ENCODE measurements at places on chromosomes 1 and 21.

GRCh38 chr1:10671090-10671489 lies 125.4 kb downstream of the CASZ1 start:
- no peak for DNase-seq

- peak; percentile 28 for DNase-seq
These were observed 10.7 kb downstream of the ATP1A4 start for GRCh38 chr1:160161965-160162705.

DNA sequence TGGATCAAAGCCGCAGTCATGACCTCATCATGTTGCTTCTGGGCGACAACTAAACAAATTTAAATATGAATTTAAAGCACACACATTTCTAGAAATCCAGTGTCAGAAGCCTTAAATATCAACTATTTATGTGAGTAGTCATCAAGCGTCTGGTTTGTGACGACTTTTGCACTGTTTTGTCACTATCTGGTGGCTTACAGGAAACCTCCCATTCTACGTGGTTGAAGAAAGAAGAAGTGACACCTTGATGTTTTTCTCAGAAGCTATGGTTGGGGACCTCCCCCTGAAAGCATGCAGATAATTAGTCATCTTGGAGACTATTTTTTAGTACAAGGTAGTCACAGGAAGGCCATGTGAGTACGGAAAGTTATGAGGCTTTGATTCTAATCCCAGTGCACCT lies 58.5 kb downstream of the TENT5C start:
- no peak for DNase-seq

DNA sequence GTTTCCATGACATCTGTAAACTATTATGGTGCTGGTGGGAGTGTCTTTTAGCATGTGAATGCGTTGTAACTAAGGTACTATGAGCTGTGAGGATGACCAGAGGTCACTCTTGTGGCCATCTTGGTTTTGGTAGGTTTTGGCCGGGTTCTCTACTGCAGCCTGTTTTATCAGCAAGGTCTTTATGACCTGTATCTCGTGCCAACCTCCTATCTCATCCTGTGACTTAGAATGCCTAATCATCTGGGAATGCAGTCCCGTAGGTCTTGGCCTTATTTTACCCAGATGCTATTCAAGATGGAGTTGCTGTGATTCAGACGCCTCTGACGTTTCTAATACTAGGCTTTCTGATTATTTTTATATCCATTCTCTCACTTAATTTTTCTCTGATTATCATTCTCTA lies 9.4 kb downstream of the NCAM2 start:
- no peak for DNase-seq

DNA sequence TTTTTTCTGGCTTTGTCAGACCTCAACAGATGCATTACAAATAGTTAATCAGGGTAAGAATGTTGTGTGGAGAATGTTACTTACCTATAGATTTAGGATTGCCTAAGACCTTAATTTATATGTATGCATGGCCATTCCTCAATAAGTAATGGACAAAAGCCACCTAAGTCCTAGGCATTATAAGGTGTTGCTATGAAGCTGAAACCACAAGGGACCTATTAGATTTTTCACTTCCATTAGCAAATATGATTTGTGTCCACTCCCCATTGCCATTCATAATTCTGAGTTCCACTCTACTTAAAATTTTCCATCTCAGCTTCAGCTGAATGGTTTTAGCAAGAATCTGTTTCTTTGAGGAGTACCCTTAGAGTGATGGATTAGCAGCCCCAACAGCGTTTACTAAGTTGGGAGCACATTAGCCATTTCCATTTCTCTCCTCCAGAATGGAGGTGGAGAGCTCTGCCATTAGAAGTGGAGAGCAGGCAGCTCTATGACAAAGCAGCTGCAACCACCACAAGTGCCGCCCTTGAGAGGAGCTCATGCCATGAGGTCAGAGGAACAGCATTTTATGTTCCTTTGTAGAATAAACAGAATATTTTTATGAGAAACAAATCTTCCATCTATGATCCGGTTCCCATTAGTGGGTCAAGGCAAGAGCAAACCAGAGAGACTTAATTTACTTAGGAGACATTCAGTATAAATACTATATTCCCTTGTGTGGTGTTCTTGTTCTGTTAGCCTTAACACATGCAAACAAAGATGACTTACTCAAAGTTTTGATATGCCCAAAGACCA lies 28.9 kb upstream of the C1orf87 start:
- DNase-seq: no peak

DNA sequence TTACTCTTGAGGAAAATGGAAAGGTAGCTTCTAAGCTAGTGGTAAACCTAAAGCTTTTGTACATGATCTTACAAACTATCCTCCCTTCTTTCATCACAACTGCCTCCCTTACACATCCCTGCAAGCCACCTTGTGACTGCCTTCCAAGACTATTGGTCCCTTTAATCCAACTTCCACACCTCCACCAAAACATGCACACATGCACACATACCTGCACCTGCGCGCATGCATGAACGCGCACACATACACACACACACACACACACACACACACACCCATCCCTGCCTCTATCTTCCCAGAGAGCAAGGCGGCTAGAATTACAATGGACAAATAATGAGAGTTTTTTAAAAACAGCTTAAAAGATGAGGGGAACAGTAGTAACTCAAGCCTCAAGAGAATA lies 58.3 kb downstream of the LUZP1 start:
- no peak for DNase-seq

GRCh38 chr1:20697563-20697962 lies 20.2 kb downstream of the KIF17 start:
- DNase-seq: no peak

GRCh38 chr1:83026745-83027144 lies 972.2 kb downstream of the TTLL7 start:
- DNase-seq: no peak

- peak; percentile 70 for DNase-seq
These were observed 25.7 kb upstream of the BACE2 start for GRCh38 chr21:41142051-41142795.

GRCh38 chr1:189681252-189681919 lies 796.3 kb downstream of the BRINP3 start:
- DNase-seq: no peak

- DNase-seq: no peak
These were observed 483 bp downstream of the TCEANC2 start for GRCh38 chr1:54053745-54054437.

GRCh38 chr1:183720028-183720427 lies 66.9 kb upstream of the APOBEC4 start:
- DNase-seq: no peak

DNA sequence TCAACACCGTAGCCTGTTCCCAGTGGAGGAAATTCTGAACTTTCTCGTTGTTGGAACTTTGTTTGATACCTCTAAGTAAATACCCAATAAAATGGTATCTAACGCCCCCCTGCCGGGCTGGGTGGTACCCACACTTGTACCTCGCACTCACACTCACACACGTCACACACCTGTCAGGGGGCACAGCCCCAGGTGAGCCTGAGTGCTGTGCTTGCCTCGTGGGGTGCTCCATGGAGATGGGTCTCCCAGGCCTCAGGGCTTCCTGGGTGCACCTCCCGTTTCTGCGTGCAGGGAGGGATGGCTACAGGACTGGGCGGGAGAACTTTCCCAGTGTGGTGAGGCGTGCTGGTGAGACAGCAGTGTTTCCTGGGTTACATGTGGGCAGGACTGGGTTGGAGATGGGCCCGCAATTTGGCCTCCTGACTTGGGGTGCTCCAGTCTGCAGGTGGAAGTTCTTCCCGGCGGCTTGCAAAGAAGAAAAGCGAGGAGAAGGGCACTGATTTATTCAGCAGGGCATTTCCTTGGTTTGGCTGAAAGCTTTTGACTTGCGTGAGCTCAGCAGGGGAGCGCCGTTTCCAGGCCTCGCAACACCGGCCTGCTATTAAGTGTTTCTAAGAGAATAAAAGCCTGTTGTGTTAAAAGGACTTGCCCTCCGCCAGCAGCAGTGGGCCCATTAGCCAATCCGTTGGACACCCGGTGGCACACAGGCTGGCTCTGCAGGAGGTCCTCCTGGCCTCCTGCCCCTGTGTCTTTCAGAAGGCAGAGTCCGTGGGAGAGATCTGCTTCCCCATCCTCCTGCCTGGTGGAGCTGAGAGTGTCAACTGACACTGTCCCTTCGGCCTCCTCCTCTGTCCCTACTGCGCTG lies 79.7 kb downstream of the KIF26B start:
- no peak for DNase-seq

GRCh38 chr1:24048205-24048869 lies 63.6 kb downstream of the MYOM3 start:
- no peak for DNase-seq

DNA sequence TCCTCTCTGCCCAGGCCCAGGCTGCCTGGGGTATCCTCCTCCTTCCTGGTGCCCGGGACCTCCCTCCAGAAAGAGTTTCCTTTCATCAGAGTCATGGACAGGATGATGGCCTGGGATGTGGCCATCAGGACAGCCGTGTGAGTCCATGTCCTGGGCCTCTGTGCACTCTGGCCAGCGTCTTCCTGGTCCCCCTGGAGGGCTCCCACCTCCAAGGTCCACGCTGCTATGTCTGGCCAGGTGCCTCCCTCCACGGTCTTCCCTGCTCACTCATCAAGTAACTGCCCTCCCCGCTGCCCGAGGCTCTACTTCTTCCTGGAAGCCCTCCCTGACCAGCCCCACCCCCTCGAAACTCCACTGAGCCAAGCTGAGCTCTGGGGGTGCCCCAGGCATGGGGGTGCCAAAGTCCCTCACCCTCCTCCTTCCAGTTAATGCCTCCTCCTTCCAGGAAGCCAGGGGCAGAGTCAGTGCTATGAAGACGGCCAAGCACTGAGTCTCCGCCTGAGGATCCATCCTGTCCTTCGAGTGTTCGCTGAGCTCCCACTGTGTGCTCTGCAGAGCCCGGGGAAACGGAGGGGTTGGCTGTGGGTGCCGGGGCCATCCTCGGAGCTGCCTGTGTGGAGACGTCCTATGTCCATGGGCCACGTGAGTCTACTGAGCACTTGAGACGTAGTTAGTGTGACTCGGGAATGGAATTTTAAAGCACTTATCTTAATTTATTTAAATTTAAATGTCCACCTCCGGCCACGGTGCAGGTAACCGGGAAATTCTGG lies 28.5 kb upstream of the TTC34 start:
- no peak for DNase-seq

- DNase-seq: no peak
These were observed 120.5 kb downstream of the LTN1 start for GRCh38 chr21:28872218-28872617.

- DNase-seq: no peak
These were observed 326.7 kb downstream of the SIPA1L2 start for GRCh38 chr1:232303222-232303620.

DNA sequence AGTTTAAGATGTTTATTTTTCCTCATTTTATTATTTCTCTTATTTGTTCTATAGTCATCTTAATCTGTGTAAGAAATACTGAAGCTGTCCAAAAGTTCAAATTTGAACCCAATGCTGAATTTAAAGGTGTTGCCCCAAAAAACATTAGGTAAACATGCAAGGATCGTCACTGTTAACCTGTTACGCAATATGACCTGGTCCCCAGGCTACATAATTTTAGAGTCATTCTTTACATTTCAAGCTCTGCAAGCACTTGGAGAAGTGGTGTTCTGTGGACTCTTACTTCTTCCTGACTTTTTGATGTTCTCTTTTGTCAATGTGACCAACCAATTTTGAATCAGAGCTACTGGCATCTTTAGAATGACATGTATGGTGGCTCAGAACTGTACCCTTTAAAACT lies 106.0 kb downstream of the CLIC6 start:
- DNase-seq: no peak

GRCh38 chr21:14480411-14481031 lies 65.6 kb downstream of the SAMSN1 start:
- DNase-seq: no peak

GRCh38 chr21:45017039-45017960 lies 57.1 kb upstream of the ADARB1 start:
- DNase-seq: no peak

- no peak for DNase-seq
These were observed 29.7 kb upstream of the PLCH2 start for GRCh38 chr1:2446394-2446793.

DNA sequence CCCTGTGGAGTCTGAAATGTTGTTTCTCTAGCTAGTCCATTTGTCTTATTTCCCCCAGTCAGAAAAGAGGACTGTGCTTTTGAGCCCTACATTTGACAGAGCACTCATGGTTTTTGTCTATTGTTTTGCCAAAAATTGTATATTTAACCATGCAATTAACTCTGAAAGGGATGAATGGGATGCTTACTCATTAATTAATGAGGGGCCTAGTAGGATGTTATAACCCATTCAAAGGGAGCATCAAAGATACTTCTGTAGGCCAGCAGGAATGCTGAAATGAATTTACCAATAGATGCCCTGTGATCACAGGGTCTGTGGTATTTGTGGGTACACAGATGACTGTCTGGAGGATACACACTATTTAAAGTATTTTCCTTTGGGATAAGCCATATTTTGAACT lies 147.7 kb downstream of the FCRL5 start:
- no peak for DNase-seq

GRCh38 chr1:204134103-204134502 lies 17.7 kb downstream of the ETNK2 start:
- DNase-seq: no peak

- no peak for DNase-seq
These were observed 10.3 kb downstream of the POFUT2 start for GRCh38 chr21:45277101-45278045.

DNA sequence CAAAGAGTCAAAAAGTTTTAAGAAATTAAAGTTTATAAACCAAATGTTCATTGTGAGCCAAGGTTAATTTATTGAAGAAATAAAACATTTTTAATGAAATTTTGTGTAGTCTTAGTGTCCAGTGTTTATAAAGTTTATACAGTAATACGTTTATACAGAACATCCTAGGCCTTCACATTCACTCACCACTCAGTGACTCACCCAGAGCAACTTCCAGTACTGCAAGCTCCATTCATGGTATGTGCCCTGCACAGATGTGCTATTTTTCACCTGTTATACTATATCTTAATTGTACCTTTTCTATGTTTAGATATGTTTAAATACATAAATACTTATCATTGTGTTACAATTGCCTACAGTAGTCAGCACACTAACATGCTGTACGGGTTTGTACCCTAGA lies 33.6 kb downstream of the TYW3 start:
- no peak for DNase-seq

GRCh38 chr1:221350091-221350490 lies 391.8 kb downstream of the DUSP10 start:
- DNase-seq: no peak

DNA sequence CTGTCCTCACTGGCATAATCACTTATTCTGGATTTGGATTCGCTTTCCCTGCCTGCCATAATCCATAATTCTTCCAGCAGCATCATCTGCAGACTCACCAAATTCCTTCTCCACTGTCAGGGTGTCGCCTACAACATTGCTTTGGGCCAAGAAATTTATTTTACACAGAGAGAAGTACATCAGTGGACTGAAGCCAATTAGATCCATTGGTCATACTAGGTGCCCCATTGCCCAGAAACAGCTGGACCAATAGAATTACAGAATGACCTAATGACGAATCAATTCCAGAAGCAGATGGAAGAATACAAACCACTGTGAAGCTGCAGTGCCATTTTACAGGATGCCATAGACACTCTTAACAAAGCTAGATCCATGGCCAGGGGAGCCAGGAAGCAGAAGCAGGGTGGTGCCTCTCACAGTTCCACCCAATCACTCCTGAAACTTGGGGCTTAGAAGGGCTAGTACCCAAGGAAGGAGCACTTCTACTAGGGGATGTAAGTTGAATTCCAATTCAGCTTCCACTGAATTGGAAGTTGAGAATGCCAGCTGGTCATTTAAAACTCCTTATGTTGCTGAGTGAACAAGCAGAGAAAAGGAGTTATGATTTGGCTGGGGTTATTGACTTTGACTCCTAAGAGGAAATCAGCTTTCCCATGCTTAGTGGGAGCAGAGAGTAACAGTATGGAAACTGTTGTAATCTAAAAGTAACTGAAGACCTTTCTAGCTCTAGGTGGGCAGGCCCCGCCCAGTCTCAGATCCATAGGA lies 44.0 kb downstream of the EDN2 start:
- DNase-seq: no peak

GRCh38 chr1:243470502-243470901 lies 214.7 kb downstream of the SDCCAG8 start:
- no peak for DNase-seq
